Upper lobe of left lung (tissue), 6 donors: ENCODE measurements at places on chromosomes 12 and 14. TPM values are rescaled to one million over a fixed set of nuclear protein-coding genes. Genes with fewer than 3 reads are reported as not detected.

PTCSC3 gene
- total RNA-seq: 3.9 TPM

DNA sequence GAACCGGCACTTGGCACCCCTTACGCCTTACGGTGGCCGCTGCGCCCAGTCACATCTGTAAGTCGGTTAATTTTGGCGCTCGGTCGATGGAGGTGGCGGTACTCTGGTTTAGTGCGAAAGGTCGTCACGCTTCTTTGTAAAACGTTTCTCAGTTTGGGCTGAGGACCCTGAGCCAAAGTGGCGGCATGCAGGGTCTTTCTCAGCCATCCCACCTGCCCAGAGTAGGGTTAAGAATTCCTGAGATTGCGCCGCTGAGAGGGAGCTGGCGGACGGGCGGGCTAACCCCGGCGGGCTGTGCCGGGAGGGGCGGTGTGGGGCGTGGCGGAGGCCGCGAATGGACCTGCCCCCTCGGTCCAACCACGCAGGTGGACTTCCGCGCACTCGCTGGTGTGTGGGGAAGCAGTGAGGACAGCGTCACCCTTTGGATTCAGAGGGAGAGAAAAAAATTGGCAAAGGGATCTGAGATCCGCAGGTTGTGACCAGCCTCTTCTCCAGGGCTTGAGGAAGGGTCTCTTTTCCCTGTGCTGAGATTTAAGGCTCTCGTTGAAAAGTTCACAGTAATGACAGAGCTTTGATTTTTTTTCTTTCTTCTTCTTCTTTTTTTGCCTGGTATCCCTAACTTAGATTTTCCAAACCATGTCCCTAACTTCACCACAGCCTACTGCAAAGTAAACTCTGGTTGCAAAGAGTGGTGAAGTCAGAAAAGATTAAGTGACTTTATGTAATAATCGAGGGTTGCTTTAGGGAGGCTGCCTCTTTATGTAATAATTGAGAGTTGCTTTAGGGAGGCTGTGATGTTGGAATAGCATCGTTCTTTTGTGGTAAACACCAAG lies 602 bp upstream of the FBXO33 start:
- H3K27me3 ChIP-seq: no peaks in the 10 kb centered on the region
- peak overlapping the region; percentile 98 for H3K27ac ChIP-seq

RPAP3 gene
- 12.8 TPM for total RNA-seq

DNA sequence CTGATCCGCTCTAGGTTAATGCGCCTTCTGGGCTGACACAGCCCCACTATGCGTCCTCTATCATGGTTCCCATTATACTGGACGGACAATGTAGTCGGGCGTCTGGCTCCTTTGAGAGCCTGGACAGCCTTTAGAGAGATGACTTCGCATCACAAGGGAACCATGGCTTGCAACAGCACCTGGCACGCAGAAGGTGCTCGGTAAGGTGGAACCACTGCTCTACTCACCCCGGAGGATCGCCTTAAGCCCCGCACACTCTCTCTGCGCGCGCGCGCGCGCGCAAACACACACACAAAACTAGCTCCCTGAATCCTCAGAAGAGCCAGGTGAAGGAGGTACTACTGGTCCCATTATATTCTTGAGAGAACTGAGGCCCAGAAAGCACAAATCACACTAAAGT lies 7.1 kb downstream of the MAP3K12 start:
- H3K4me1 ChIP-seq: peaks cover 45% of the 10 kb centered on the region
- peak overlapping the region; percentile 91 for H3K27ac ChIP-seq
- no peaks in the 10 kb centered on the region for H3K36me3 ChIP-seq
- H3K27me3 ChIP-seq: no peaks in the 10 kb centered on the region

DNA sequence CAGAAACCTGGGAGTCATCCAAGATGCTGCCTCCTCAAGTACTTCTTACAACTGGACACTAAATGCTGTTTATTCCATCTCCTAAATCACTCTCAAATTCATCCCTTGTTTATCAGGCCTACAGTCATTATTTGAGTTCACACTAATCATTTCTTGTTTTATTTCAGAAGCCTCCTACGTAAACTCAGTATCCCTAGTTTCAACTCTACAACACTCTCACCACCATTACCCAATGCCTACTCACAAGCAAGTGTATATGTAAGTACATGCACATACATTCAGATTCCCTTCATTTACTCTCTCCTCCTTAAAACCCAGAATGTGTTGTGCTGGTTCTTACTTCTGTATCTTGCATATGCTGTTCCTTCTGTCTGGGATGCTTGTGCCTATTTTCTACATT lies 43.0 kb downstream of the DDHD1 start:
- H3K4me3 ChIP-seq: no peak overlapping the region
- no peaks in the 10 kb centered on the region for H3K36me3 ChIP-seq
- H3K4me1 ChIP-seq: peaks cover 4% of the 10 kb centered on the region

DNA sequence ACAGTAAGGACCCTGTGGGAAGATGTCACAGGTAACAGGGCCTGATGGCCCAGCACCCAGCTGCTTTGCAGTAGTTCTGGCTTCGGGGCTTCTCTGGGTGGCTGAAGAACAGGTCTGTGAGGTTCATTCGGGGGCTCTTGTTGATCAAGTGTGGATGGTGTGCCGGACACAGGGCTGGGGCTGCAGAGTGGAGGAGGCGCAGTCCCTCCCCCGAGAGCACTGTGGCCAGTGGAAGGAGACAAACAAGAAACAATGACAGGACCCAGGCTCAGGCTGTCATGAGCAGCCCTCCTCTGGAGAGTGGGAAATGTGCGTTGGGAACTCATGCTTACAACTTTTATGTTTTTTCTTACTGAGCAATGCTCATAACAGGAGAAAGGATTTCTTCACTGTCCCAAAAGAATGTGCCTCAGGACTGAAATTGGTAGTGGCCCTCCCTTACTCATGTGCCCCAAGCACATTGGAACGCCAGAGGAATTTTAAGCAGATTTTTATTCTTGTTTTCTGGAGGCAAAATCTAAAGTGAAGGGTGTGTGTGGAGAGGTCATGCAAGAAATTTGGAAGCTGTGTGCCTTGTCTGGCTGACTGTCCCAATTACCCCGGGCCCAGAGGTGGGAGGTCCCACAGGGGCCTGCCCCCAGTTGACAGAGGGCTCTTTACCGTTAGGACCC lies 233.8 kb downstream of the CACNA1C start:
- peak overlapping the region; percentile 57 for H3K27ac ChIP-seq
- no peaks in the 10 kb centered on the region for H3K36me3 ChIP-seq
- DNase-seq: no peak
- H3K4me3 ChIP-seq: no peak overlapping the region
- peaks cover 24% of the 10 kb centered on the region for H3K4me1 ChIP-seq

DNA sequence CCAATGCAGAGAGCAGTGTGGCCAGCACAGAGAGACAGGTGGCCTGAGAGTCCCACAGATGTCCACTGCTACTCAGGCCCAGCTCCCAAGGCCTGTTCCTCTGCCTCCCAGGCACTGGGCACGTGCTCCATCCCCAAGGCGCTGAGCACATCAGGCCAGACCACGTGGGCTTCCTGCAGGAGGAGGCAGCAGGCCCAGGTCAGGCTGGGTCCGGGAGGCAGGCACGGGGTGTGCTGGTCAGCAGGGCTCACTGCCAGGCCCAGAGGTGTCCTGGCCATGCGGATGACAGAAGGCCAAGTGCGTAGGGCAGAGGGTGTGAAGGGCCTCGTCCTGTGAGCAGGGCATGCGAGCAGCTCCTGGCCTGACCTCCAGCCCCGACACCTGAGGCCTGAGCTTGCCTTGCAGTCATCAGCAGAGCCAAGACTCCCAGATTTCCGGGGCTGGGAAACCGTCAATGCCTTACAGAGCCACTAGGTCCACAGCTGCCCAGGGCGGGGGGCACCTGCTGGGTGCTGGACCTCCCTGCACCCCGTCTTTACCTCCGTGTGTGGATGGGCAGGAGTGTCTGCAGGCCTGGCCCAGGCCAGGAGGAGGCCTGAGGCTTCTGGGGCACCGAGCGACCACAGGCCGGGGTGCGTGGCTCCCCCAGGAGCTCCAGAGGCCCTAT lies 14.9 kb downstream of the TRMT61A start:
- peaks cover 49% of the 10 kb centered on the region for H3K4me1 ChIP-seq
- no peaks in the 10 kb centered on the region for H3K27me3 ChIP-seq
- no peak for DNase-seq
- no peaks in the 10 kb centered on the region for H3K36me3 ChIP-seq
- H3K27ac ChIP-seq: no peak overlapping the region

GRCh38 chr12:66041651-66042363 lies 88.7 kb downstream of the LLPH start:
- H3K4me1 ChIP-seq: no peaks in the 10 kb centered on the region
- no peak for DNase-seq
- no peak overlapping the region for H3K27ac ChIP-seq
- no peak overlapping the region for H3K4me3 ChIP-seq
- no peaks in the 10 kb centered on the region for H3K36me3 ChIP-seq

DNA sequence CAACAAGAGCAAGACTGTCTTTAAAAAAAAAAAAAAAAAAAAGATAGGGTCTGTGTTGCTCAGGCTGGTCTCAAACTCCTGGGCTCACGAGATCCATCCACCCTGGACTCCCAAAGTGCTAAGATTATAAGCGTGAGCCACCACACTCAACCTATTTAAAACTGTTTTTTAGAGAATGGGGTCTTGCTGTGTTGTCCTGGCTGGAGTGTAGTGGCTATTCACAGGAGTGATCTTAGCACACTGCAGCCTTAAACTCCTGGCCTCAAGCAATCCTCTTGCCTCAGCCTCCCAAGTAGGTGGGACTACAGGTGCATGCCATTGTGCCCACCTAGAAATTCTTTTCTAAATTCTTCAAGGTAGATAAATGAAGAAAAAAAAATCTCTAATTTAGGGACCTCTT lies 7.6 kb downstream of the COQ10A start:
- DNase-seq: no peak
- H3K27ac ChIP-seq: no peak overlapping the region
- H3K4me3 ChIP-seq: no peak overlapping the region
- H3K27me3 ChIP-seq: no peaks in the 10 kb centered on the region
- peaks cover 45% of the 10 kb centered on the region for H3K36me3 ChIP-seq
- H3K4me1 ChIP-seq: no peaks in the 10 kb centered on the region

- H3K27ac ChIP-seq: no peak overlapping the region
- H3K27me3 ChIP-seq: no peaks in the 10 kb centered on the region
- H3K36me3 ChIP-seq: no peaks in the 10 kb centered on the region
- no peak for DNase-seq
These were observed 226.2 kb downstream of the ADAMTS20 start for GRCh38 chr12:43325786-43326185.

AP5M1 gene
- total RNA-seq: 17.8 TPM

DNA sequence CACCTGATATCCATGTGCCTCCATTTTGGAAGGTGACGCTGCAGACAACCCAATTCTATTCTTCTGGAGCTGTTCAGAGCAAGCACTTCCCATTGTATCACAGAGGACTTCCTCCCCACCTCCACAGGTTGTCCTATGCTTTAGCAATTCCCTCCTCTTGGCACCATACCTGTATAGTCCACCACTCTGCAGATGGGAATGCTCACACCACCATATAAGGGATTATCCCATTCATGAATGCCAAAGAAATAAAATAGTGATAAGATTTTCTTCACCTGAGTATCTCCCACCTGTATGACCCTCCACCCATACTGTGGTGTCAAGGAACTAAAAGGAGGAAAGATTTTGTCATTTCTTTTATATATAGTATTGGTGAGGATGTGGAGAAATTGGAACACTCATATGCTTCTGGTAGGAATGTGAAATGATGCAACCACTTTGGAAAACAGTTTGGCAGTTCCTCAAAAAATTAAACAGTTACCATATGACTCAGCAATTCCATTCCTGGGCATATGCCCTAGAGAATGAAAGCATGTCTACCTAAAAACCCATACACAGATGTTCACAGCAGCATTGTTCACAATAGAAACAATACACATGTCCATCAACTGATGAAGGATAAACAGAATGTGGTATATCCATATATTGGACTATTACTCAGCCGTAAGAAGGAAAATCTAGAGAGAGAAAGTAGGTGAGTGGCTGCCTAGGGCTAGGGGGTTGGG lies 75.2 kb downstream of the FIGNL2 start:
- H3K27me3 ChIP-seq: no peaks in the 10 kb centered on the region
- H3K4me1 ChIP-seq: no peaks in the 10 kb centered on the region
- H3K36me3 ChIP-seq: no peaks in the 10 kb centered on the region
- H3K27ac ChIP-seq: no peak overlapping the region
- no peak overlapping the region for H3K4me3 ChIP-seq

B4GALNT3 gene
- total RNA-seq: 36.0 TPM

- H3K27me3 ChIP-seq: no peaks in the 10 kb centered on the region
- H3K4me1 ChIP-seq: peaks cover 6% of the 10 kb centered on the region
- H3K27ac ChIP-seq: no peak overlapping the region
- no peaks in the 10 kb centered on the region for H3K36me3 ChIP-seq
These were observed 47.3 kb upstream of the SRP54 start for GRCh38 chr14:34935488-34935887.

- H3K4me3 ChIP-seq: peak overlapping the region; percentile 91
- H3K36me3 ChIP-seq: peaks cover 8% of the 10 kb centered on the region
- H3K27ac ChIP-seq: peak overlapping the region; percentile 96
- no peaks in the 10 kb centered on the region for H3K27me3 ChIP-seq
- H3K4me1 ChIP-seq: peaks cover 20% of the 10 kb centered on the region
These were observed 739 bp upstream of the PPP2R5E start for GRCh38 chr14:63543826-63544406.

DNA sequence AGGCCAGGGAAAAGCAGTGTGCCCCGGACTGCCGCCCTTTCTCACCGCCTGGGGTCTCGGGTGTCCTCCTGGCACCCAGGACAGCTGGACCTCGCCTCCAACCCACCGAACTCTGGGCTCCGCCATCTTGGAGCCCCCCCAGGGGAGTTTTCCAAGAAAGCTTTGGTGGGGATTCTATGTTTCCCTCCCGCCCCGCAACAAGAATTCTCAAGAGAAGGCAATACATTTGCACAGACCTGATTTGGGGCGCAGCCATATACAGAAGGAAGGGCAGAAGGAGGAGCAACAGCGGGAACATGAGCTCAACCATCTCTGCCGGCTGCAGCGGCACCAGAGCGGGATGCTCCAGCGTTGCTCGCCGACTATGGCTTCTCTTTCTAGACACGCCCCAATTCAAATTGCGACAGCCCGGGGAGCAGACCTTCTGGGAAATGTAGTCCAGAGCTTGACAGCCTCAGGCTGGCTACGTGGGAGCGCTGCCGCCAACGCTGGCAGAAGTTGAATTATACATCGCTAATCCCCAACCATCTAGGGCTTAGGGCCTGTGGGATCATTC lies at the start of gene RDH11:
Gene RDH11, minus strand, starts transcription at position 371 of the 556 bp plus-strand sequence. Its CDS starts 61 bp downstream, at position 310.
- DNase-seq: peak; percentile 86
- H3K4me1 ChIP-seq: peaks cover 6% of the 10 kb centered on the region
- peak within 1 kb of the TSS; percentile 80 for H3K4me3 ChIP-seq
- H3K36me3 ChIP-seq: peaks cover 23% of the 10 kb centered on the region
- peak within 1 kb of the TSS; percentile 76 for H3K27ac ChIP-seq

GRCh38 chr12:53096089-53096741 lies 1.3 kb upstream of the IGFBP6 start:
- peaks cover 38% of the 10 kb centered on the region for H3K4me1 ChIP-seq
- no peak overlapping the region for H3K27ac ChIP-seq
- H3K36me3 ChIP-seq: no peaks in the 10 kb centered on the region
- peak; percentile 71 for DNase-seq
- no peak overlapping the region for H3K4me3 ChIP-seq

SOX5 gene
- 31.4 TPM for total RNA-seq

GRCh38 chr12:100404769-100405407 lies 48.0 kb downstream of the SLC17A8 start:
- DNase-seq: no peak
- H3K36me3 ChIP-seq: no peaks in the 10 kb centered on the region
- no peak overlapping the region for H3K27ac ChIP-seq
- H3K27me3 ChIP-seq: no peaks in the 10 kb centered on the region

TRHDE gene
- 14.5 TPM for total RNA-seq

- H3K36me3 ChIP-seq: no peaks in the 10 kb centered on the region
- no peak overlapping the region for H3K27ac ChIP-seq
- H3K4me1 ChIP-seq: no peaks in the 10 kb centered on the region
- H3K27me3 ChIP-seq: no peaks in the 10 kb centered on the region
These were observed 78.8 kb upstream of the SLC38A4 start for GRCh38 chr12:46904406-46905238.
